Breast epithelium (tissue), 4 donors: ENCODE measurements at places on chromosomes 7 and 10.

DNA sequence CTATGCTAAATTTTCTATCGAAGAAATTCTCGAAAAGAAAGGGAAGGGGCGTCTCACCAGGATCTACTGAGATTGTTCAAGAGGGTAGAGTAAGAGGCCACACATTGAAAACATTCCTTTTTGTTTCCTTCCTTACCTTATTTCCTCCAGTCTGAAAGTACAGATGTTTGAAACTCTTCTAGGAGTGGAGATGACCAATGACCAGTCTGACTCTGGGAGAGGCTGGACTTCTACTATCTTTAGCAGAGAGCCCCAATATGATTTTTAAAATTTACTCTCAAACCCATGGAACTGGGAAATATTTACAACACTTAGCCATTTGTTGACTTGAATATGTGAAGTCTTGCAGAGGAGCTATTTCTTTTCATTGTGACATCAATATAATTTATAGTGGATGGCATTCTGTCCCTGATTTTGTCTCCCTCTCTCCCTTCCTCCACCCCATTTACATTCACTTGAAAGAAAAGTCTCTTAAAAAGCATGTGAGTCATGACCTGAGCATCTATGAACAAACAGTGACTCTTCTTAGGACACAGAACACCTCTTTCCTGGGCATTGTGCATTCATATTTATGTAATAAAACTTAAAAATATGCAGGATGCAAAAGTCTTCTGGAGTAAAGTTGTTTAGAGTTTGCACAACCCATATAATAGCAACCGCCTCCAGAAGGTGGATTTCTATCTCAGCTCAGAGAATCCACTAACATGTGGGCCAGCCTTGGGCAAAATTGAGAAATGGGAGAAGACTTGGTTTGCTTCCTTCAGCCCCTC, 31.2 kb upstream of the BMPER start:
- no peak for DNase-seq

GRCh38 chr10:71060476-71061426, 151.6 kb upstream of the UNC5B start:
- DNase-seq, result no peak

DNA sequence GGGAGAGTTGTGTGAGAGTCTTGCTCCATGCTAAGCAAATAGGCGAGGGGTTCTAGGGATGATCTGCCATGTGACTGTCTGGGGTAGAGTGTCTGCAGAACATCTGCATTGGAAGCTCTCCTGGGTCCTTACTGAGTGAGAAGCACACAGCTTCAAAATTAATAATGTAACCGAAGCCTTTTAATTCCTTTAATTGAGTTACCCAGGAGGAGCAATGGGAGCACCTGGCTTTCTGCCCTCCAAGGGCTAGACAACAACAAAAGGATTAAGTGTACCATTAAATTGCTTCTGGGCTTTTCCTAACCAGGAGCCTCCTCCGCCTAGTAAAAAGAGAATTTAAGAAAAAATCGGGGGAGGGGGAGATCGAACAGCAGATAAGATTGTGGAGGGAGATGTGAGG, 102.0 kb upstream of the TBX20 start:
- DNase-seq, result no peak

DNA sequence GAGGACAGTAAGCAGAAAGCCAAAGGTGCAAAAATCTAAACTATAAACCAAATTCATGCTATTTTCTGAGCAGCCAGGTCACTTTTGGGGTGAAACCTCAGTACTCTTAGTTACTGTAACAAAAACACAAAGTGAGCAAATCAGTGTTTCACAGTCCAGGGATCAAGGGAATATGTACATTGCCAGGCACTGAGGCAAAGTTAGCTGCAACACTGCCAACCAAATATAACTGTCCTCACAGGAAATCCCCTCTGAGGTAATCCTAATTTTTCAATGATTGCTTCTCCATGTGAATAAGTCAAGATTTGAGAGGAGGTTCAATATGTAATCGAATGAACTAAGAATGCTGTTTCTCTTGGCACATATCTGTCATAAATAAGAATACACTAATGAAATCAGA, 229.7 kb downstream of the TSPAN12 start:
- DNase-seq, result no peak

- DNase-seq, result no peak
Observed at GRCh38 chr7:86914551-86914950, 144.9 kb downstream of the ELAPOR2 start.

DNA sequence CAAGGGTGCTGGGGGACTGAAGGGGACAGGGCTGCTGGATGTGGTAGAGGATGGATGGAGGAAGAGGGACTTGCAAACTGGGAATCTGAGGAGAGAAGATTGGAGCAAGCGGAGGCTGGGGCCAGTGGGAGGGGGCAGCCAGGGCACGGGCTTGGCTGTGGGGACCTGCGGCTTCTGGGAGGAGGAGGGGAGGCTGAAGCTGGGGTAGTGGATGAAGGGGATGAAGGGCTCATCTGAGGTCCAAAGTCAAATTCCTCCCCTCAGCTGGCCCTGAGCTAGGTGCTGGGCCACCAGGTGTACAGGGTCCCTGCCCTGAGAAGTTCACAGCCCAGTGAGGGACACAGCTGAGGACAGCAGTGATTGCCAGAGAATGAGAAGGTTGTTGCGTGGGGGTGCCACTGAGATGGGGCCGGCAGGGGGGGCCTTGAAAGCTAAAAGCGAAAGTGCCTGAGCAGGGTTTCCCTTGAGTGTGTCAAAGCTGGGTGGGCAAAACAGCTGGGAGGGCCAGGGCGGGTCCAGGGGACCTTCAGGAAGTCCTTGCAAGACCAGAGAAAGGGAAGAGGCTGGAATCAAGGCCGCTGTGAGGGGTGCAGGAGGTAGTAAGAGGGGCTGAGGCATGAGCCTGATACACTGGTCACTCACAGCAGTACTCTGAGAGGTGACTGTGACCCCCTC, 75.2 kb downstream of the MYL10 start:
- peak; percentile 47 for DNase-seq

DNA sequence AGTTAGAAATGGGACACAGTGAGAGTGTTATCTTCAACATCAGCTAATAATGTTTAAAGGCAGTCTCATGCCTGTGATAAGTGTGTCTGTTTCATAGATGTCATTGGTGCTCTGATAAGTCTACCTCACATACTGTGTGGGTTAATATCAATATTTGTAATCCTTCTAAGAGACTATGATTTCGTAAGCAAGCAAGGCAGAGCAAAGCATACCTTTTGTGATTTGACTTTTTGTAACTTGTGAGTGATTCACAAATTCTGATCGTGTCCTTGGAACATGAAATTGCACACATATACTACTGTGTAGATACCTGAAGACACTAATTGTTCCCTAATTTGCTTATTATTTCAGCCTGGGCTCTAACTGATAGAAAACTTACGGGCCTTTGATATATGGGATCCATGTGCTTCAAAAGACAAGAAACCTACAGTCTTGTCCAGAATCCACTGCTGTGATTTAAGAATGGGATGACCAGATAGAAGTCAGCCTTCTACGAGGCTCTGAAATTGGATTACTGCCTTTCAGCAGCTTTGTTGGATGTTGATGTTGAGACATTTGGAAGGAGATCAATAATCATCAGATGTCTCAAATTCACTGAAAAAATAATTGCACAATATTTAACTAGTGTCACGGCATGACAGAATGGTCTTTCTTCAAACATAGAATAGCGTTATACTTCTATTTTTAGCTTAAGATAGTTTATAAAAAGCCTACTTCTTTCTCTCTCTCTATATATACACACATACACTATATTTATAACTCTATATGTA, 63.2 kb upstream of the KLF6 start:
- no peak for DNase-seq

DNA sequence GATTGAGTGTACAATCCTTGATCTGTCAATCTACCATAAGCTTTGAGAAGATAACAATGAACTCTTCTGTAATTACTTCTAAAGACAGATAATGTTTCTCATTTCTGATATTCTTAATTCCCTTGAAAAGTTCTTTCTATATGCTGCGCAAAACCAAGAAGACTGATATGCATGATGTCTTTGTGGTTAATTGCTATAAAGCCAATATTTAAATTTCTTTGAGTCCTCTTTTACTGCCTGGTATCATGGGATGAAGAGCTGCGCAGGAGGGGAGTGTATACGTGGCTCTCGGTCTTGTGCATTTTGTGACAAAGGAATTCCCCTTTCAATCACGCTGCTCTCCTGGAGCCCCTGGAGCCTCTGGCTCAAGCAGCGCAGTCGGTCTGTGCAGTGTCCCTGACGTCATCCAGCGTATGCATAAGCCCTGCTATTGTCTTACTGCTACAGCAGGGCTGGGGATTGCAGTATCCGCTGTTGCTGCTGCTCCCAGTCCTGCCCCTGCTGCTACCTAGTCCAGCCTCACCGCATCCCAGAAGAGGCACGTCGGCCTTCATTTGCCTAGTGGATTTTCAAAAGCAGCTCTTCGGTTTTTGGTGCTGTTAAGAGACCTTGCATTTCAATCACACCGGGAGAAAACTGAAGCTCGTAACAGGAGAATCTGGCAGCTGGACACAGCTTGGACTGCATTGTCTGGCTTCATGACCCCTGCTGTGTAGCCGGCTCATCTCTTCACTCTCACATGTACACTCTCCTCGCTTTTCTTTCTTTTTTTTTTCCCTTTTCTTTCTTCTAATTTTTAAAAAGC, 66.7 kb downstream of the ST7 start:
- DNase-seq, result no peak

GRCh38 chr10:78196964-78197363, 163.3 kb downstream of the RPS24 start:
- no peak for DNase-seq

- no peak for DNase-seq
Observed at GRCh38 chr7:73577627-73578341, 595 bp downstream of the TBL2 start.

DNA sequence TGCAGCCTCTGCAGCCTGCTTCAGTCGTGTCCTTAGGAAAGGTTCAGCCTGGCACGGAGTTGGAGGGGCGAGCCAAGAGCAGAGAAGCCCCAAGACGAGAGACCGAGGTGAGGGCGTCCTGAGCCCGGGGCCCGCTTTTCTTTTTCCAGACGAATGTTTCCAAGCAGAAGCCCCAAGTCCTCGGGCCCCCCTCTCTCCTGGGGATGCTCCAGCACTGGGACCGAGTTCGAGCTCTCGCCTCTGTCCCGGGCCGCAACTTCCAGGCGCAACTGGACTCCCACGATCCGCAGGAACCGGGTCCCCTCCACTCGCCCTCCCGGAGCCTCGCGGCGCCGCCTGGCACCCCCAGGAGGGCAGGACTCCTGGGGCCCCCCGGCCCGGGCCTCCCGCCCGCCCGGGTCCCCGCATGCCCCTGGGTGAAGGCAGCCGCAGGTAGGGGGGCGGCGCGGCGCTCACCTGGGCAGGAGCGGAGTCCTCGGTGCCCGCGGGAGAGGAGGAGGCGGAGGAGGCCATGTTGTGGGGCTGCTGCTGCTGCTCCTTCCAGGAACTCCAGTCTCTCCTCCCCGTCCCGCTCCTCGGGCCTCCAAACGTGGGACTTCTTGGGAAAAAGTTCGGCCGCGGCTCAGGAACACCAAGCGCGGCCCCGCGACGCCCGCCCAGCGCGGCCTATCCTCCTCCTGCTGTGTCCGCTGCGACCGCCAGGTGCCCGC, 45.3 kb upstream of the CDK1 start:
- DNase-seq, result peak; percentile 44

DNA sequence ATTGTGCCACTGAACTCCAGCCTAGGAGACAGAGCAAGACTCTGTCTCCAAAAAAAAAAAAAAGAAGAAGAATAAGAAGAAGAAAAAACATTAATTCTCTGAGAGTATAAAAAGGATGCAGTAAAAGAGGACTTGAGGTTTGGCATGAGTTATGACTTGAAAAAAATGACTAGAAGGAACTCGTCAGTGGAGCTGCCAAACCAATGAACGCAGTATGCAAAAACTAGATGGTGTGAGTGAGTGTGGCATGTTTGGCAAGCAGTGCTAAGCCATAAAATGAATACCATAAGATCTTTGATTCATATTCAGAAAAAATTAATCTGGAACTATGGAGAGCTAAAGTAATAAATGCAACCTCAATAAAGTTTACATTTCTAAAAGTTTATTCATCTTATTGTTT, 68.6 kb upstream of the MEOX2 start:
- no peak for DNase-seq
